ENCODE measurements at places on chromosomes 13 and 19.

GRCh38 chr13:62309904-62310303 is 894.3 kb upstream of the PCDH20 start:
- DNase-seq, result no peak

- no peak for DNase-seq
Measured at GRCh38 chr13:112247471-112248405, 128.4 kb upstream of the SPACA7 start.

DNA sequence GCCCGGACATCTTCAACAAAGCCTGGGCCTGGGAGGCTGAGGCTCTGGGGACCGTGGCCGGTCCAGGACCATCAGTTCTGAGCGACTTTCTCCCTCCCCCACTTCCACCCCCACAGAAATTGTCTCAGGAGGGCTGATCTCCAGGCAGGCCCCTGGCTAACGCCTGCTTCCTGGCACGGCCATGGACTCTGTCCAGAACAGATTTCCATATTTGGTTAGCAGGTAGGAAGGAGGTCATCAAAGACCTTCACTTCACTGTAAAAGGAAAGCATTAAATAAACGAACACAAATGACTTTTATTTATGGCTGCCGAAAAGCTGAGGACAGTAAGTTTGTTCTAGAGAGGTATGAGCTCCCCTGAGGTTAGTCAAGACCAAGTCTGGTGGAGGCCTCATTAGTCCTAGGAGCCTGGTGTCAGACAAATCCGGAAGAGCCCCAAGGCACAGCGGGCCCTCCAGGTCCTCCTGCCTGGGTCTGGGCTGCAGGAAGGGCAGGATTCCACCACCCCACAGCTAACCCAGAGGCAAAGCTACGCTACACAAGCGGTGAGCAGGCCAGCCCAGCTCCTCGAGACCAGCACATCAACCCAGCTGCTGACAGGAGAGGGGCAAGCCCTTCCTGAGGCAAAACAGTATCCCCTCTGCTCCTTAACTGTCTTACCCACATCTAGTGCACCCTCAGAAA is 4.6 kb upstream of the PLPP2 start:
- DNase-seq, result no peak

DNA sequence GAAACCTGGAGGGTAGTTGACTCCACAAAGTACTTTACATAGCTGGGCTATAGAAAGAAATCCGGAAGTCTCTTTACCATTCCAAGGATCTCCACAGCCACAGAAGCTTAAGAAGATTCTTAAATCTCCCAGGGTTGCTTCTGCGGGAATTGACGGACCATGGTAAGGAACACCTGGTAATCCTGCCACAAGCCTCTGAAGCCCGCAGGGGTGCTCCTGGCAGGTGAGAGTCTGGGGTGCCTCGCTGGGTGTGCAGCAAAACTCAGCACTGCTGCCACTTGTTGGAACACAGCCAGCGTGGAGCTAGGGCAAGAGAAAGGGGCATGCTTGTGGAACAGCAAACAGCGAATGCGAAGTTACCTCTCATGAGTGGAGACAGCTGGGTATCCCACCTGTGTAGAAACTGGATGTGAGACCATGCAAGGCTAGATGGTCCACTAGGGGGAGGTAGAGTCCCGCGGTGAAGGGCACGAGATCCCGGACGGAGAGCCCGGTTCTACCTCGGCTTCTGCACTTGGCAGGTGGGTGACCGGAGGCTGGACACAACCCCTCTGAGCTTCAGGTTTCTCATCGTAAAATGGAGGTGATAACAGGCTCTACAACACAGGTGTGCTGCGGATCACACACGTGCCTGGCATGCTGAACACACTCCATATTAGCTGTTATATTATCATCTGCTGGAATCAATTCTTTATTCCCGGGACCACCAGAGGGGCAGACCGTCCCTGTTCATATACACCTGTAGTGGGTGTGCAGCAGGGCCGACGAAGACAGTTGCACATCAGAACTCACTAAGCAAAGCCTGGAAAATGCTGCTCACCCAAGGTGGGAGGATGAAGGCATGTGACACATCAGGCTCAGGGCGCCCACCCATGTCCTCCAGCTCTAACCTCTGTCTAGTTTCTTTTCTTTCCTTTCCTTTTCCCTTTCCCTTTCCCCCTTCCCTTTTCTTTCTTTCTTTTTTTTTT is 24.1 kb upstream of the UBAC2 start:
- peak; percentile 46 for DNase-seq

DNA sequence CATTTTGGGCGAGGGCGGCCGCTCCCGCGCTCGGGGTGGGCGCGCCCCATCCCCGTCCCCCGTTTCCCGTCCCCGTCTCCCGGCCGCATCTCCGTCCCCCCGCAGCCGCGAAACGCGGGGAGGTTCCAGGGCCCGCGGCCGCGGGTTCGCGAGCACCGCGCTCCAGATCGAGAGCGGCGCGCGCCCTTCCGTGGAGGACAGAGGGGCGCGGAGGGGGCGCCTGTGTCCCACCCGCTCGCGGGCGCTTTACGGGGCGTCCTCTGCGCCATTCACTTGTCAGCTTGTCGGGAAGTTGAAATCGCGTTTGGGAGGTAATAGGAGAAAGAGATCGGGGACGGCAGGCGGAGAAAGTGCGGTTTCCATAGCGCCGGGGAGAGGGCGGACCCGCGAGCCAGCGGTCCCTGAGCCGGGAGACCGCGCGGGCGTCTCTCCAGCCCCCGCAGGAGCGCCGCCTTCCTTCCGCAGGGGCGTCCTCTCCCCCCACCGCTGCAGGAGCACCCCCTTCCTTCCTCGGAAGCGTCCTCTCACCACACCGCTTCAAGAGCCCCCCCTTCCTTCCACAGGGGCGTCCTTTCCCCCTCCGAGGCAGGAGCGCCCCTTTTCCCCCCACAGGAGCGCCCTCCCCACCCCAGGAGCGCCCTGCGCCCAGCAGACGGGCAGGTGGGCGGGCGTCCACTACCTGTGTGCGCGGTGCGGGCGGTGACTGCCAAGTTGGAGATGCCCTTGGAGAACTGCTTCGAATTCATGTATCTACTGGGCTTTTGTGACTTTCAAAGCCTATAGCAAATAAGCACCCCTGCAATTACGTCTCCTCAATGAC is 962 bp upstream of the IRS2 start:
- peak; percentile 70 for DNase-seq

DNA sequence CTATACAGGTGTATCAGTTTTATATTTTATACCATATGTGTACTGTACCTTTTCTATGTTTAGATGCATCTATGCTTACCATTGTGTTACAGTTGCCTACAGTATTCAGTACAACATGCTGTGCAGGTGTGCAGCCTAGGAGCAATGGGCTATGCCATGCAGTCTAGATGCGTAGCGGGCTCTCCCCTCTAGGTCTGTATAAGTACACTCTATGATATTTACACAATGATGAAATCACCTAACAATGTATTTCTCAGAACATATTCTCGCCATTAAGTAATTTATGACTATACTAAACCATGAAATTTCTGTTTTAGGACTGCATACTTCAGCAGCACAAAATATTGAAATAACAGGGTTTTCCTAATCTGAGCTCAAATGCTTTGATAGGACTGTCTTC is 179.6 kb downstream of the RFC3 start:
- DNase-seq, result no peak

DNA sequence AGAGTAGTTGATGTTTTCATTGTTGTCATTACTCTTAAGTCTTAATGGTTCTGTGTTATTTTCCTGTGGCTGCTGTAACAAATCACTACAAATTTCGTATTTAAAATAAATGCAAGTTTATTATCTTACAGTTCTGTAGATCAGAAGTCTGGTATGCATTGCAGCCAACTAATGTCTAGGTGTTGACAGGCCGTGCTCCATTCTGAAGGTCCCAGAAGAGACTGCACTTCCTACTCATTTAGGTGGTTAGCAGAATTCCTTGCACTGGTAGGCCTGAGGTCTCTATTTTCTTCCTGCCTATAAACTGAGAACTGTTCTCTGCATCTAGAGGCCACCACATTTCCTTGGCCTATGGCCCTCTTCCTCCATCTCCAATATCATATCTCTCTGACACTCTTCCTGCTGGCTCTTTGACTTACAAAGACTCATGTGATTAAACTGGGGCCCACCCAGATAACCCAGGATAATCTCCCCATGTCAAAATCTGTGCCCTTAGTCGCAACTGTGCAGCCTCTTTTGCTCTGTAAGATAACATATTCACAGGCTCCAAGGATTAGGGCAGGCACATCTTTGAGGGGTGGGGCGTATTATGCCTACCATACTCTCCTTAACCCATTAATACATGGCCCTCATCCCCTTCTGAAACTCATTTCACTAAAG is 468.4 kb downstream of the FOXO1 start:
- no peak for DNase-seq

Measured in stimulated activated naive CD4-positive, alpha-beta T cell (primary cell).